ENCODE measurements at places on chromosomes 5 and 9. TPM values are rescaled to one million over a fixed set of nuclear protein-coding genes. Genes with fewer than 3 reads are reported as not detected.

DNA sequence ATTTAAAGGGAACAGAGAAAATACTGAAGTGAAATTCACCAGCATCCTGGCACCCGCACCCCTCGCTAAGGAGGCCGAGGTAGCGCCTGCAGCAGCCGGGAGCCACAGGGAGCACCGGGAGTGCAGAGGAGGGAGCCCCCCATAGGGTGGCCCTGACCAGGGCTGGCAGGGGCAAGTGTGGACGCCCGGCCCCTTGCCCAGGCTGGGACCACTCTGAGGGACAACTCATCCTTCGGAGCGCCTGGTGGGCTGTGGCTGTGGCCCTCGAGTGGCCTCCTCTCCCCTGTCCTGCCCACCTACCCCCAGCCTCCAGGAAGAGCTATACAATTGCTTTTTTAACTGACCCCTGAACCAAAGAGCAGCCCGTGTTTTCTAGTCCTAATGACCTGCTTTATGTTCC, 47.0 kb downstream of the PLEKHG4B start:
- H3K4me1 ChIP-seq = no peaks in the 10 kb centered on the region
- H3K27me3 ChIP-seq = no peaks in the 10 kb centered on the region
- DNase-seq = no peak
- H3K36me3 ChIP-seq = no peaks in the 10 kb centered on the region
- no peak overlapping the region for H3K27ac ChIP-seq
- H3K4me3 ChIP-seq = no peak overlapping the region

The GFI1B gene
- not detected for polyA plus RNA-seq

DNA sequence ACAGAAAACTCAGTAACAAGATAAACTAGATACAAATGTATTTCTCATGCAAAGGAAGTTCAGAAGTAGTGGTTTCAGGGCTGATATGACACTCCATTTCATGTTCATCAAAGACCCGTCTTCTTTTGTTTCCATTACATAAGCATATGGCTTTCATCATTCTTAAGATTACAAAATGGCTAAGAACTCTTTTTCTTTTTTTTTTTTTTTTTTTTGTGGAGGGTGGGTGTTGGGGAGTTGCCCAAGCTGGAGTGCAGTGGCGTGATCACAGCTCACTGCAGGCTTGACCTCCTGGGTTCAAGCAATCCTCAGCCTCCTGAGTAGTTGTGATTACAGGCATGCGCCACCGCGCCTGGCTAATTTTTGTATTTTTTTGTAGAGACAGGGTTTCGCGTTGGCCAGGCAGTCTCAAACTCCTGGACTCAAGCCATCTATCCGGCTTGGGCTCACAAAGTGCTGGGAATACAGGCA, 22.0 kb upstream of the PTBP3 start:
- H3K4me3 ChIP-seq = no peak overlapping the region
- no peaks in the 10 kb centered on the region for H3K4me1 ChIP-seq
- no peak for DNase-seq
- no peak overlapping the region for H3K27ac ChIP-seq

DNA sequence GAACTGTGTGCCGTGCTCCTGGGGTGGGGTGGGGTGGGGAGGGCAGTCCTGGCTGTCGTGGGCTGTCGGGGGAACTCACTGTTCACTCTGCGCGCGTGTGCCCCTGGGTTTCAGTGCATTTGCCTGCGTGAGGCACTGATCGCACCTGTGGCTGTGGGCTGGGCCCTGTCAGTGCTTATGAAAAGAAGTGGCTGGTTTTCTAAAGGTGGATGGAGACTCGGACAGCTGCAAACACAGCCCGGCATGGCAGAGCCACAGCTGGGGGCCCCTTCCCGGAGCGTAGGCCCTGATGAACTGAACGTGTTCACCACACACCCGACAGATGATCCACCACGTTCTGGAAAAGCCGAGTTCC, 42.7 kb downstream of the NKD2 start:
- H3K27me3 ChIP-seq = no peaks in the 10 kb centered on the region
- H3K36me3 ChIP-seq = peaks cover 65% of the 10 kb centered on the region
- DNase-seq = no peak
- no peak overlapping the region for H3K27ac ChIP-seq
- no peaks in the 10 kb centered on the region for H3K4me1 ChIP-seq

All from stomach (tissue), 19 donors.